ENCODE measurements at places on chromosomes 1 and 21. TPM values are rescaled to one million over a fixed set of nuclear protein-coding genes. Genes with fewer than 3 reads are reported as not detected.

VCAM1 gene
- total RNA-seq = 61.9 TPM

LMOD1 gene
- total RNA-seq = not detected

RSPO1 gene
- not detected for total RNA-seq

KRTAP21-2 gene
- not detected for total RNA-seq

HPDL gene
- 0.24 TPM for total RNA-seq

PEAR1 gene
- total RNA-seq = 62.6 TPM

WDR4 gene
- total RNA-seq = 9.8 TPM

MSH4 gene
- total RNA-seq = not detected

PGLYRP4 gene
- not detected for total RNA-seq

PRUNE1 gene
- total RNA-seq = 6.1 TPM

PHLDA3 gene
- total RNA-seq = 74.8 TPM

ZBTB37 gene
- 4.6 TPM for total RNA-seq

SLC5A9 gene
- total RNA-seq = not detected

GIPC2 gene
- total RNA-seq = 0.15 TPM

NCMAP gene
- not detected for total RNA-seq

FALEC gene
- total RNA-seq = not detected

CATSPERE gene
- 2.3 TPM for total RNA-seq

SEMA6C gene
- total RNA-seq = 20.2 TPM

GPR89B gene
- total RNA-seq = 20.8 TPM

OR2T35 gene
- total RNA-seq = not detected

ITGB3BP gene
- 11.5 TPM for total RNA-seq

GORAB gene
- 9.7 TPM for total RNA-seq
